ENCODE measurements at places on chromosomes 16 and 17. TPM values are rescaled to one million over a fixed set of nuclear protein-coding genes. Genes with fewer than 3 reads are reported as not detected.
A peak's percentile ranks its signal among the peaks of the same experiment; 100 is the strongest.

GRCh38 chr16:4317532-4318450 lies 1.9 kb downstream of the GLIS2 start:
- H3K4me3 ChIP-seq, result peak overlapping the region; percentile 77
- H3K4me1 ChIP-seq, result peaks cover 33% of the 10 kb centered on the region
- H3K27me3 ChIP-seq, result no peaks in the 10 kb centered on the region
- H3K27ac ChIP-seq, result peak overlapping the region; percentile 93
- no peaks in the 10 kb centered on the region for H3K36me3 ChIP-seq

- no peak for DNase-seq
- H3K36me3 ChIP-seq, result no peaks in the 10 kb centered on the region
- H3K4me3 ChIP-seq, result no peak overlapping the region
- no peaks in the 10 kb centered on the region for H3K27me3 ChIP-seq
- H3K4me1 ChIP-seq, result no peaks in the 10 kb centered on the region
- no peak overlapping the region for H3K27ac ChIP-seq
Observed at GRCh38 chr16:66199189-66199588, 167.3 kb upstream of the CDH5 start.

Gene CDT1
- total RNA-seq, result 7.9 TPM

Gene RNF157
- 115 TPM for total RNA-seq

Gene CX3CL1
- total RNA-seq, result 2.3 TPM

Gene ANTKMT
- 74.8 TPM for total RNA-seq

Gene SPATA22
- not detected for total RNA-seq

DNA sequence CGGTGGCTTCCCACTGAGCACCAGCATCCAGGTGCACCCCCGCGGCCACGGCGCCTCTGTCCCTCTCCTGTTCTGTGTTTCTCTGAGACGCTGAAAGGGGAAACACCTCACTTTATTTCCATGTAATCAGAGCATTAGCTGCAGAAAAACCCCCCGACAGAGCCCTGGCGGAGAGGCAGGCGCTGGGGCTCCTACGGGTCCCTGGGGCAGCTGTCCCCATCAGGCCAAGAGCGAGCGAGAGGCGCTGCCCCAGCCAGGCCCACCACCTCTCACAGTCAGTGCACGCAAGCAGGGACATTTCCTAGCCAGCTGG lies 27.1 kb upstream of the CHMP6 start:
- H3K36me3 ChIP-seq, result no peaks in the 10 kb centered on the region
- H3K27me3 ChIP-seq, result no peaks in the 10 kb centered on the region
- H3K4me1 ChIP-seq, result no peaks in the 10 kb centered on the region
- H3K27ac ChIP-seq, result no peak overlapping the region
- no peak overlapping the region for H3K4me3 ChIP-seq
- no peak for DNase-seq

GRCh38 chr17:28053725-28054124 lies 11.2 kb downstream of the NLK start:
- no peak overlapping the region for H3K27ac ChIP-seq
- no peak for DNase-seq
- H3K4me3 ChIP-seq, result no peak overlapping the region
- H3K27me3 ChIP-seq, result no peaks in the 10 kb centered on the region
- no peaks in the 10 kb centered on the region for H3K36me3 ChIP-seq
- H3K4me1 ChIP-seq, result peaks cover 15% of the 10 kb centered on the region

DNA sequence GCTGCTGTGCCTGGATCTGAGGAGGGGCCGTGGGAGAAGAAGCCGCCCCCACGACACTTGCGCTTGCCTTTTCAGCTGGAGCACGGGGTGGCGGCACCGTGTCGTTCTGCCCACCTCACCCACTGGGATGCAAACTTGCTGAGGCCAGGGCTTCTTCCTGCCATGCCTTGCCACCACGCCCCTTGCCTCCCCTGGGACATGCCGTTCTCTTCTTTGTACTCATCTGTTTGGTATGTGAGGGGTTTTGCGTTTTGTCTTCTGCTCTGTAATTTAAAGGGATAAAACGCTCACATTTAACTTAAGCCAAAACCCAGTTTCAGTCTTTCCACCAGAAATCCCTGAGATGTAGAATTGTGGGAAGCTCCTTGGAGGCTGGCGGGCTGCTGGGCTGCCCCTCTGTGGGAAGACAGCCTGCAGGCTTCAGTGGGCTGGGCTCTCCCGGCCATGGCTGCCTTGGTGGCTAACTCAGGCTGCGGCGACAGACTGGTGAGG lies 180.2 kb downstream of the RPTOR start:
- no peaks in the 10 kb centered on the region for H3K36me3 ChIP-seq
- no peak for DNase-seq
- no peak overlapping the region for H3K27ac ChIP-seq
- no peaks in the 10 kb centered on the region for H3K27me3 ChIP-seq

Gene GRIN2C
- total RNA-seq, result not detected

DNA sequence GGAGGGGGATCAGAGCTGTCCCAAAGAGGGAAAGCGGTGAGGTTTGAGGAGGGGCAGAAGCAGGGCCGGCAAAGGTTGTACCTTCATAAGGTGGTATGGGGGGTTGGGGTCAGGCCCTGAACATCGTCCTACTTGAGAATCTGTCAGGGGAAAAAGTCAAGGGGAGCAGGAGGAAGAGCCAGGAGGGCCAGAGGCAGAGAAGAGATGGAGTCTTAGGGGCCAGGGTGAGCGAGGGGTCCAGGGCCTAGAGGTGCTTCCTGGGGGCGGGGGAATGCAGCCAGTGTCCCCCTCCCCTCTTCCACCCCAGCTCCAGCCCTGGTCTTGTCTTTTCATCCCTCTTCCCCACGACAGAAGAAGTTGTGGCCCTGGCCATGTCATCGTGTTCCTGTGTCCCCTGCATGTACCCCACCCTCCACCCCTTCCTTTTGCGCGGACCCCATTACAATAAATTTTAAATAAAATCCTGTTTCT lies 1.3 kb upstream of the PRRT2 start:
- H3K27ac ChIP-seq, result peak overlapping the region; percentile 98
- peaks cover 15% of the 10 kb centered on the region for H3K36me3 ChIP-seq
- peaks cover 23% of the 10 kb centered on the region for H3K4me1 ChIP-seq
- no peaks in the 10 kb centered on the region for H3K27me3 ChIP-seq
- H3K4me3 ChIP-seq, result peak overlapping the region; percentile 51
- DNase-seq, result no peak

Gene DNAH3
- 6.6 TPM for total RNA-seq

Gene CCDC200
- total RNA-seq, result not detected

DNA sequence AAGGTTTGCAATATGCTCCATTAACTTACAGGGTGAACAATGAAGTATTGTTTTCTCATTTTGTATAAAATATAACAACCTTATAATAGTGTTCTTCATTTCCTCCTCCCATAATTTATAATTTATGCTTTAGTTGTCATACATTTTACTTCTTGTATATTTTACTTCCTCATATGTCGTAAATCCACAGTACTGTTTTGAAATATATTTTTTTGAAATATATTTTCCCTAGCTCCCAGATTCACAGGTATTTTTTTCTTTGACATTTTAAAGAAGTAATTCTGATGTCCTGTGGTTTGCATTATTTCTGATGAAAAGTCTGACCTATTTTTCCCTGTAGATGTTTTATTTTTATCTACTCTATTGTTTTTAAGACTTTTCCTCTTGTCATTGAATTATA lies 52.7 kb downstream of the VMP1 start:
- H3K27me3 ChIP-seq, result no peaks in the 10 kb centered on the region
- DNase-seq, result no peak

- H3K27me3 ChIP-seq, result no peaks in the 10 kb centered on the region
- no peaks in the 10 kb centered on the region for H3K36me3 ChIP-seq
- H3K4me1 ChIP-seq, result no peaks in the 10 kb centered on the region
- H3K4me3 ChIP-seq, result no peak overlapping the region
- H3K27ac ChIP-seq, result no peak overlapping the region
Observed at GRCh38 chr16:85098565-85098964, 13.7 kb downstream of the CIBAR2 start.

Gene MT1A
- total RNA-seq, result 102 TPM

Gene ABCA6
- 26.0 TPM for total RNA-seq

Gene SYCE1L
- total RNA-seq, result not detected

Gene NAA38
- total RNA-seq, result 28.6 TPM

DNA sequence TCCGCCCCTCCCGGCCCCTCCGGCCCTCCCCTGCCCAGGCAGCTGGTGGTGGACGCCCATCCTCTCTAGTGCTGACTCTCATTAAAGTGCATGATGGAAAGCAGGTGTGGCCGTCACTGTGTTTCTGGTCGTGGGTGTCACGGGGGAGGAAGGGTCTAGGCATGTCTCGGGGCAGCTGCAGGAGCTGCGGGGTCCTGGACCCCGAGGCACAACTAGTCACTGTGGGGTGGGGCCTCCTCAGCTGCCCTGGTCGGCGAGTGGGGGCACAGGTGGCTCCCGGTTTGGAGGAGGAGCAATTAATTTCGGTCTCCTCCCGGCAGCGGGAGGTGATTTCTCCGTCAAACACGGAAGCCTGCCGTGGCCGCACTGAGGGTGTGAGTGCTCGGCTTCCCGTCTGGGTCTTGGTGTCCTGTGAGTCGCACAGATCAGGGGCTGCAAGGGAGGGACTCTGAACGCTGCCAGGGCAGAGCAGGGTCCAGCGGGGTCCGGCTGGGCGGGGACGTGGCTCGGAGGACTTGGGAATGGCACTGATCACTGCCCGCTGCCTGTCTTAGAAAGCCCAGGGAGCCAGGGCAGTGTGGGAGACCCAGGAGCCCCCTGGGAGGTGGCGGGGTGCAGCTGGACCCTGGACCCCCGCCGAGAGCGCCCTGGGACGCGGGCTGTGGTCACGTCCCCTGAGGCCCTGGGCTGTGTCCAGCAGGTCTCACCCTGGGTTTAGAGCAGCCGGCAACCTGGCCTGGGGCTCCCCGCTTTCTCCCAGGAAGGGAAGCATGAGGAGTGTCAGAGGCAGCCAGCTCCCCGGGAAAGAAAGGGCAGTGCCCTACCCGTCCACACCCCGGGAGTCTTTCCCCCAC lies 3.3 kb downstream of the TPSD1 start:
- H3K4me1 ChIP-seq, result no peaks in the 10 kb centered on the region
- no peak overlapping the region for H3K27ac ChIP-seq
- no peak for DNase-seq
- no peaks in the 10 kb centered on the region for H3K27me3 ChIP-seq
- no peak overlapping the region for H3K4me3 ChIP-seq

Gene ITGAX
- total RNA-seq, result 0.70 TPM

Gene PRMT7
- 74.3 TPM for total RNA-seq

GRCh38 chr16:25148568-25149215 lies 37.1 kb downstream of the LCMT1 start:
- H3K27me3 ChIP-seq, result no peaks in the 10 kb centered on the region
- H3K27ac ChIP-seq, result no peak overlapping the region
- H3K4me3 ChIP-seq, result no peak overlapping the region
- H3K4me1 ChIP-seq, result no peaks in the 10 kb centered on the region

Gene SLC35G6
- not detected for total RNA-seq

Gene MT3
- not detected for total RNA-seq

DNA sequence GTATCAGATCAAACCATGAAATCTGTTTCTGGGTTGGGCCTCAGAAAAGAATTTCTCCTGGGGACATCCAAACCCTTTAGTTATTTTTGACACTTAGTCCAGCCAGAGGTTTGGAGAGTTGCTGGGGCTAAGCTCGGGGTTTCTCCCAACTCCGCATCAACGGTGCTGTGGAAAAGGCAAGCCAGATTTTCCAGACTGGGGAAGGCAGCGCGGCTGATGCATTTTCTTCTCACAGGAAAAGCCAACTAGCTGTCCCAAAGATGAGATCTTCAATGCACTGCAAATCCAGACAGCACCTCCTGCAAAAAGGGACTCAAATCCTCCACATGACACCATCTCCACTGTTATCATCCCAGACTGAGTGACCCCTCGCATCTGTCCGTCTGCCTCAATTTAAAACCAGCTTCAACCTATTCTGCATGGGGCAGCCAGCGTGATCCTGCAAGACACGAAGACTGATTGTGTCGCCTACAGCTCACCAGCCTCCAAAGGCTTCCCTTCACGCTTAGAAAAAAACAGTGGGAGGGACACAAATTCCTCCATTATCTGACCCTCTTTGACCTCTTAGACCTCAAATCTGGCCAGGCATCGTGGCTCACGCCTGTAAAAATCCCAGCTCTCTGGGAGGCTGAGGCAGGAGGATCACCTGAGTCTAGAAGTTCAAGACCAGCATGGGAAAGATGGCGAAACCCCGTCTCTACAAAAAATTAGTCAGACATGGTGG lies 62.0 kb downstream of the GAS7 start:
- H3K27me3 ChIP-seq, result no peaks in the 10 kb centered on the region
- no peaks in the 10 kb centered on the region for H3K36me3 ChIP-seq
- no peaks in the 10 kb centered on the region for H3K4me1 ChIP-seq
- H3K27ac ChIP-seq, result peak overlapping the region; percentile 62
- DNase-seq, result no peak

- H3K27ac ChIP-seq, result no peak overlapping the region
- DNase-seq, result no peak
- no peaks in the 10 kb centered on the region for H3K36me3 ChIP-seq
- H3K4me1 ChIP-seq, result no peaks in the 10 kb centered on the region
- H3K4me3 ChIP-seq, result no peak overlapping the region
Observed at GRCh38 chr16:2815299-2815771, 1.7 kb upstream of the PRSS21 start.

DNA sequence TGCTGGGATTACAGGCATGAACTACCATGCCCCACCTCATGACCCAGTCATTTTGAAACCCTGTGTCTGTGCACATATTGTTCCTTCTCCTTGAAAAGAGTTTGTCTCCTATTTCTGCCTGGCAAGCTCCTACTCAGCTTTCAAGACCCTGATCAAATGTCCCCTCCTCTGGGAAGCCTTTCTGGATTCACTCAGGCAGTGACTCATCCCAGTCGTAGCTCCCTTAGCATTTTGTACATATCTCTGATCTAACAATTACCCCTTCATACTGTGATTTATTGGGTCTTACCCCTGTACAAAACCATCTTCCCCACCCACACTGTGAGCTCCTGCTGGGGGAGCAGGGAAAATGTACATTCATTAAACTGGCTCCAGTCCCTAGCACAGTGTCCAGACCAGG lies 18.1 kb upstream of the ABCC12 start:
- no peaks in the 10 kb centered on the region for H3K4me1 ChIP-seq
- DNase-seq, result no peak
- no peaks in the 10 kb centered on the region for H3K36me3 ChIP-seq
- H3K27ac ChIP-seq, result no peak overlapping the region
- H3K4me3 ChIP-seq, result no peak overlapping the region

DNA sequence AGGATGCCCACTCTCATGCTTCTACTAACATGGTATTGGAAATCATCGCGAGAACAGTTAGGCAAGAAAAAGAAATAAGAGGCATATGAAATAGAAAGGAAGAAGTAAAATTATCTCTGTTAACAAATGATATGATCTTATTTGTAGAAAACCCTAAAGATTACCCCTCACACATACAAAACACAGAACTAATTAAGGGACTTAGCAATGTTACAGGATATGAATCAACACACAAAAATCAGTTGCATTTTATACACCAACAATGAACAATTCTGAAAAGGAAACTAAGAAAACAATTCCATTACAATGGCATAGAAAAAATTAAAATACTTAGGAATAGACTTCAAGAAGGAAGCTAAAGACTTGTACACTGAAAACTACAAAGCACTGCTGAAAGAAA lies 2.7 kb upstream of the CAPNS2 start:
- no peak overlapping the region for H3K27ac ChIP-seq
- no peaks in the 10 kb centered on the region for H3K36me3 ChIP-seq
- H3K4me3 ChIP-seq, result no peak overlapping the region
- no peak for DNase-seq
- no peaks in the 10 kb centered on the region for H3K27me3 ChIP-seq

Measured in Peyer's patch (tissue), 4 donors.